ENCODE measurements at places on chromosomes 12 and 14.

- DNase-seq, result no peak
These were observed 2.4 kb downstream of the CKB start for GRCh38 chr14:103520269-103520656.

GRCh38 chr12:116262741-116263140 is 14.8 kb downstream of the MED13L start:
- no peak for DNase-seq

GRCh38 chr12:110282300-110282860 is 1.3 kb downstream of the ATP2A2 start:
- no peak for DNase-seq

DNA sequence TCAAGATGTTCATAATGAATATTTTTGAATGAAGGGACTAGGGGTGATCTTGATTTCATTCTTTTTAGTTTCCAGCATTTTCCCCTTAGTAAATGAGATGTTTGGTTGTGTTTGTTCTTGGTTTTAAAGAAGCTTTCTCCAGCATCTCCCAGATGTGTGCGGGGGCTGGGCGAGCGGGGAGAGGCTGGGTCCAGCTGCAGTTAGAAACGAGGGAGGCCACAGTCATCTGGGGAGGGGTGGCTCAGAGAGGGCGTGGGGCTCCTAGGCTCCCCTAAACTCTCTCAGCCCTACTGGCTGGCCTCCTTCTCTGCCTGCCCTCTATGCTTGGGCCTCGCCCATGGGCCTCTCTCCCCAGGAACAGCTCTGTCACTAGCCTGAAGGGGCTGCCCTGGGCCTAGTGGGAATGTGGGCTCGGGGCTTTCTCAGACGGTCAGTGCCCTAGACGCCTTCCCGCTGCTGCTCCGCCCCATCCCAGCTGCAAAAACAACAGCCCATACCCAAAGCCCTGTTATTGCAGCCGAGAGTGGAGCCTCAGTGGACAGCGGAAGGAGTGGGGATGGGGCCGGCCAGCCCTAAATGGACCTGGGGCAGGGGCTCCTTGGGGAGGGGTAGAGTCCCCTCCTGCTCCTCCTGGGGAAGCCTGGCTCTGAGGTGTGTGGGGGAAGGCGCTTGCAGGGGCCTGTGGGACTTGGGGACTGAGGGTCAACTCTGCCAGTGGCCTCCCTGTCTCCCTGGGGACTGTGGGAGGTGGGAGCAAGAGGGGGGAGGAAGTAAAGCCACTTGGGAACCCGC is 18.3 kb upstream of the EIF2B2 start:
- no peak for DNase-seq

DNA sequence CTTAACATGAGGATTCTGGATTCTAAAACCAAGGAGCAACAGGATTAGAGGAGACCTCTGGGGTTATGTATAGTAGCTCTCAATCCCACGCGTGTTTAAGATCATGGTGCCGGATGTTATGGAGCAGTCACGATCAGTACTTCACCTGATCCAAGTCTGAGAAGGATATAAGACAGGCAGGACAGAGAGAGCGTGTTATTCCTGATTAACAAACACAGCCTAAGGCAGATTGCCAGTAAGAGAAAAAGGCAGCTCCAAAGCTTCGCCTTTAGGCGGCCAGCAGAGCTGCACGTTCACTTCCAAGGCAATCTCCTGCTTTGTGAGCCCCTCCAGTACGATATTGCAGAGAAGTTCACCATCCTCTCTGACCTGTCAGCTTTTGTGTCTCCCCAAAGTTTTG is 5.5 kb downstream of the SETD3 start:
- peak; percentile 32 for DNase-seq

All from T47D (cell line).